H1 (cell line): ENCODE measurements at places on chromosomes 2 and 18. TPM values are rescaled to one million over a fixed set of nuclear protein-coding genes. Genes with fewer than 3 reads are reported as not detected.

Gene MRPL19
- 71.5 and 75.2 TPM in 2 replicates for total RNA-seq

DNA sequence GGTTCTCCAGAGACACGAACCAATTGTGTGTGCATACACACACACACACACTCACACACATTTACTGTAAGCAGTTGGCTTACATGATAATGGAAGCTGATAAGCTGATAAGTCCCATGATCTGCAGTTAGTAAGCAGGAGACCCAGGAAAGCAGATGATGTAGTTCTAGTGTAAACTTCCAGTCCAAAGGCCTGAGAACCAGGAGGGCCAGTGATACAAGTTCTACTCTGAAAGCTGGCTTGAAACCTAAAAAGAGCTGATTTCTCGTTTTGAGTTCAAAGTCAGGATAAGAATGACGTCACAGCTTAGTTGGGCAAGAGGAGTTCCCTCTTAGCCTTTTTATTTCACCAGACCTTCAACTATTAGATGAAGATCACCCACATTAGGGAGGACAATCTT, 558.8 kb upstream of the PIK3C3 start:
- H3K4me1 ChIP-seq: no peaks in the 10 kb centered on the region
- H3K36me3 ChIP-seq: no peaks in the 10 kb centered on the region
- peaks cover 1% of the 10 kb centered on the region for H3K27me3 ChIP-seq
- DNase-seq: no peak
- no peak overlapping the region for H3K27ac ChIP-seq

DNA sequence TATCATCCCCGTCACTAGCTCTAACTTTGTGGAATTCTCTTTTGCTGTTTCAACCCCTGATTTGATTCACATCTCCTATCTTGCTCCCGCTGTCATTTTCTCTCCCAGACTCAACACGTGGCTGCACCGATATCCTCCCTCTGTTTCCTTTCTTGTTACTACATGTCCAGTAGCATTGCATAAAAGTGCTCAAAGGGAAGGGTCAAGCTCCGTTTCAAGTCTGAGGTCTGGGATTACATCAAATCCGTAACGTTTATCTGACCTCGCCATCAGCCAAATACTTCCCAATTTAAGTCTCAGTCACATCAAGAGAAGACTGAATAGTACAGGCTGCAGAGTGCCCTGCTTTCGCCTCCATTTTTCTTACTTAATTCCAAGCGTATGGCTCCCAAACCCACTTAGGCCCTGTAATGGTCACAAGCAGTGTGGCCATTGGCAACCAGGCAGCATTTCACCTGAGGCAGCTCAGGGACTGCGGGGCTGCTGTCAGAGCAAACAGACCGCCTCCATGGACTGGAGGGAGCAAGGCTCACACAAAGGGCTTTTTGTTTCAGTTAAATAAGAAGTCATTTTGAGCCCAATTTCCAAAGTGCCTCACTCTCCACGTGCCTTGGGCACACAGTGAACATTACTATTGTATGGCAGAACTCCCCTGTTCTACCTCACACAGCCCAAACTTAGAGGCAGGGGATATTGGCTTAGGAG, 217.8 kb downstream of the BCL11A start:
- H3K4me1 ChIP-seq: no peaks in the 10 kb centered on the region
- H3K36me3 ChIP-seq: no peaks in the 10 kb centered on the region
- H3K4me3 ChIP-seq: no peak overlapping the region
- H3K27me3 ChIP-seq: no peaks in the 10 kb centered on the region
- DNase-seq: no peak

- no peak for DNase-seq
- no peaks in the 10 kb centered on the region; the same call in 1 of the 2 replicates for H3K4me1 ChIP-seq
- no peaks in the 10 kb centered on the region for H3K27me3 ChIP-seq
- H3K27ac ChIP-seq: no peak overlapping the region
Observed at GRCh38 chr2:232937278-232937906, 67.3 kb downstream of the SNORC start.

GRCh38 chr18:74921057-74921820, 287.7 kb downstream of the PTGR3 start:
- no peak for DNase-seq
- no peak overlapping the region for H3K4me3 ChIP-seq
- peak overlapping the region; percentile 51; the same call in 1 of the 2 replicates for H3K27ac ChIP-seq
- peaks cover 2% of the 10 kb centered on the region for H3K4me1 ChIP-seq

Gene SNORC
- total RNA-seq: 1.6 and 2.1 TPM in 2 replicates

DNA sequence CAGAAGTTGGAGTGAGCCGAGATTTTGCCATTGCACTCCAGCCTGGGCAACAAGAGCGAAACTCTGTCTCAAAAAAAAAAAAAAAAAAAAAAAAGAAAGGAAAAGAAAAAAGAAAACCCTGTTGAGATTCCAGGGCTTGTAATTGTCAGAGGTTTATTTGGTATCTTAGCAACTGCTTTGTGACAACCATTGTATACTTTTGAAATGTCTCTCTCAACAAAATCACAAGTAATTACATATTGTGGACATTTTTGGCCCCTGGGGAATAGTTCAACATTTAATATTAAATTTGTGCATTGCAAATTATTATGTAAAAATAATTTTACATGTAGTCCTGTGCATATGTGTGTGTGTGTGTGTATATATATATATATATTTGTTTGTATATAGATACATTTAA, 270.8 kb downstream of the GALNT13 start:
- no peak overlapping the region for H3K4me3 ChIP-seq
- H3K27me3 ChIP-seq: no peaks in the 10 kb centered on the region
- H3K36me3 ChIP-seq: no peaks in the 10 kb centered on the region
- peaks cover 5% of the 10 kb centered on the region; the same call in 1 of the 2 replicates for H3K4me1 ChIP-seq
- DNase-seq: no peak
- no peak overlapping the region for H3K27ac ChIP-seq

Gene SPATA3
- total RNA-seq: not detected in 2 replicates

Gene LYG1
- total RNA-seq: 0.86 TPM in 1 of 2 replicates, not detected in the other

DNA sequence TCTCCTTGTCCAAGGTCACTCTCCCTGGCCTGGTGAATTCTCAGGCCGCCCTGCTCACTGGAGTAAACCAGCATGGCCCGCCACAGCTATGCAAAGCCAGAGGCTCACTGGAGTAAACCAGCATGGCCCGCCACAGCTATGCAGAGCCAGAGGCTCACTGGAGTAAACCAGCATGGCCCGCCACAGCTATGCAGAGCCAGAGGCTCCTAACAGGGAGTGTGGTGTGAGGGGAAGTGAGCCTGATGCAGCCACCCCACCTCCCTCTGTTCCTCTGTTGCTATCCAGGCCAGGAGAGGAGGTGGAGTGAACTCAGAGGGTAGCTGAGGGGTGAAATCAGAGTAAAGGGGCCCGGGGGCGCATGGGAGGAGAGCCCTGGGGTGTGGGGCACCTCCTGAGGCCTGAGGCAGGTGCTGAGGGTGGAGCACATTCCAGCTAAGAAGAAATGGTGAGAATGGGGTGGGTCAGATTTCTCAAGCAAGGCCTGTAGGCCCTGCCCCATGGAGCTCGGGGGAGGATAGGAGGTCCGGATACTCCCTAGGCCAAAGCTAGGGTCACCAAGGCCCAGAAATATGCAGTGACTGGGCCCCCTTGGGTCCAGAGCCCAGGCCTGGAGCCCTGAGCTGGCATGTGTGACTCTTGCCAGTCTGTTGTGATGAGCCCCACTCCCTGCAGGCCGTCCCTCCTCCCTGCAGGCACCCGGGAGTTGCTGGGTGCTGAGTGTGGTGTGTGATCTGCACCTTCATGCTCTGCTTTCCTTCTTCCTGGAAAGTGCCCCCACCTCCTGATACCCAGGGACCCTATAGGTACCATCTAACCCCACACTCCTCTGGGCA, 1.5 kb downstream of the ATP6V1B1 start:
- peaks cover 38% of the 10 kb centered on the region for H3K27me3 ChIP-seq
- H3K27ac ChIP-seq: no peak overlapping the region
- peaks cover 36% of the 10 kb centered on the region for H3K4me1 ChIP-seq
- no peaks in the 10 kb centered on the region for H3K36me3 ChIP-seq

DNA sequence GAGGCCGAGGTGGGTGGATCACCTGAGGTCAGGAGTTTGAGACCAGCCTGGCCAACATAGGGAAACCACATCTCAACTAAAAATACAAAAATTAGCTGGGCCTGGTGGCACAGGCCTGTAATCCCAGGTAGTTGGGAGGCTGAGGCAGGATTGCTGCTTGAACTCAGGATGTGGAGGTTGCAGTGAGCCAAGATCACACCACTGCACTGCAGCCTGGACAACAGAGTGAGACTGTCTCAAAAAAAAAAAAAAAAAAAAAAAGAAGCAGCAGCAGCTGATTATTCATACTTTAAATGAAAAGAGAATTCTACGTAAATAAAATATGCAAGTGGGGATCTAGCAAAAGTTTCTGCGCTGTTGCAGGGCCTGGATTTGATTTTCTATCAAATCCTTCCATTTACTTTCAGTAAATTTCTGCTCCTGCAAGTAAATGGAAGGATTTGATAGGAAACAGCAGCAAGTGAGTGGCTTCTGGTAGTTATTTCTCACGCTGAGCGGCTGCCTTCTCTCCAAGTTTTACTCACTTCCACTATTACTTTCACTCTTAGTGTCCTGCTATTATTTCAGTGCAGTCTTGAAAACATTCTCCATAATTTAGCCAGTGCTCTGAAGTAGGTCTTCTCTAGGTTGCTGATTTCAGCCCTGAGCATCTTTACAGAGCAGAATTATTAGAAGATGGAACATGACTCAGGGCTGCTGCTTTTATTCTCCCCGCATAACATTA, 68.4 kb downstream of the SLC16A14 start:
- no peak overlapping the region for H3K4me3 ChIP-seq
- no peaks in the 10 kb centered on the region for H3K27me3 ChIP-seq
- H3K4me1 ChIP-seq: no peaks in the 10 kb centered on the region
- H3K27ac ChIP-seq: no peak overlapping the region
- H3K36me3 ChIP-seq: no peaks in the 10 kb centered on the region

DNA sequence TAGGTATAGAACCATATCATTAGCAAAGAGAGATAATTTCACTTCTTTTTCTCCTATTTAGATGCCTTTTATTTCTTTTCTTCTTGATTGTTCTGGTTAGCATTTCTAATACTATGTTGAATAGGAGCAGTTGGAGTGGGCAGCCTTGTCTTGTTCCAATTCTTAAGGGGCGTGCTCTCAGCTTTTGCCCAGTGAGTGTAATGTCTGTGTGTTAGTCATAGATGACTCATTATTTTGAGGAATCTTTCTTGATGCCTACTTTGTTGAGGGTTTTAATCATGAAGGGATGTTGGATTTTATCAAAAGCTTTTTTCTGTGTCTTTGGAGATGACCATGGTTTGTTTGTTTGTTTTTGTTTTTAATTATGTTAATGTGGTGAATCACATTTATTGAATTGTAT, 1453.1 kb upstream of the SLC39A10 start:
- no peaks in the 10 kb centered on the region for H3K4me1 ChIP-seq
- no peaks in the 10 kb centered on the region for H3K27me3 ChIP-seq
- no peak overlapping the region for H3K27ac ChIP-seq
- no peak for DNase-seq
- H3K36me3 ChIP-seq: no peaks in the 10 kb centered on the region
- H3K4me3 ChIP-seq: no peak overlapping the region

GRCh38 chr2:63051042-63051794, 588 bp downstream of the OTX1 start:
- no peaks in the 10 kb centered on the region for H3K36me3 ChIP-seq
- H3K4me1 ChIP-seq: peaks cover 41% of the 10 kb centered on the region

DNA sequence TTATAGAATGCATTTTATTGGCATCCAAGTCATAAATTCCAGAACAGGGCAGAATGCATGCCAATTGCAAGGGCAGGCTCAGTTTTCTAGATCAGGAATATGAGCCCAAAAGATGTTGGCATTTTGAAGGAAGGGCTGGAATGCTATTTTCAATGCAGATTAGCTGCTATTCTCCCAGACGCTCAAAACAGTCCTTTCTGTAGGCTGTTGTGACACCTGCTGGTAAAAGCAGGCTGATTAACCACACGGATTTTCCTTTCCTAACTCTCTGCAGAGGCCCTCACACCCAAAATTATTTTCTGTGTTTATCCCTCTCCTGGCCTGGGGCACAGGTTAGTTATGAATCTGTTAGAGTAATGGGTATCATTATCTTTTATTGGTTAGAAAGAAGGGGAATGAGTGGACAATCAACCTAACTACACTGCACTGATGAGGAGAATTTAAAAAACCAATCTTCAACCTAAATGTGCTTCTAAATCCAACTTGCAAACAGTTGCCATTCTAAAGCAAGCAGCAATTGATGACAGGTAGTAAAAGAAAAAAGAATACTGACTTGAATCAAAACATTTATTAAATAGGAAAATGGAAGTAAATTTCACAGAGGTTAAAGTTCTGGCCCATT, 94.0 kb downstream of the PLA2R1 start:
- H3K4me1 ChIP-seq: no peaks in the 10 kb centered on the region
- H3K27ac ChIP-seq: no peak overlapping the region
- no peaks in the 10 kb centered on the region for H3K36me3 ChIP-seq
- DNase-seq: no peak

DNA sequence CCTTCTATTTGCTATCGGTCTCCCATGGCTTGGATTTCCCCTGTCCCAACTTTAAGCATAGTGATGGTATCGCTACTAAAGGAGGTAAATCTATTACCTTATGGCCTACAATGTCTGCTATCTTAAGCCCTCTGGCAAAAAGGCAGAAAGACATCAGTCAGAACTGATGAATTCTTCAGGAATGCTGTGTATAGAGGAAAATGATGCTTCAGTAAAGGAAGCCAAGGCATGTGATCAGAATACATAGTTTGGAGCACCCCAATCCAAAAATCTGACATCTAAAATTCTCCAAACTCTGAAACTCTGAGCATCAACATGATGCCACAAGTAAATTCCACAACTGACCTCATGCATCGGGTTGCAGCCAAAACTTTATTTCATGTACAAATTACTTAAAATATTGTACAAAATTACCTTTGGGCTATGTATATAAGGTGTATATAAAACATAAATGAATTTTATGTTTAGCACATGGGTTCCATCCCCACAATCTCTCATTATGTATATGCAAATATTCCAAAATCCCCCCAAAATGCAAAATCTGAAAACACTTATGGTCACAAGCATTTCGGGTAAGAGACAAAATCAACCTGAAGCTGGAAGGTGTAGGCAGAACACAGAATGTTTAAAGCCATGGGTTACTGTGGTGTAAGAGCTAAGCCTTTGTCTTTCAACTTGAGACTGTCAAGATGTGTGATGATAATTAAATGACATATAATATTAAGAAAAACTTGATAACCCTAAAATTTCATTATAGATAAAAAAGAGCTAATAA, 66.2 kb downstream of the CUL3 start:
- no peaks in the 10 kb centered on the region for H3K36me3 ChIP-seq
- no peaks in the 10 kb centered on the region; the same call in 1 of the 2 replicates for H3K4me1 ChIP-seq
- H3K4me3 ChIP-seq: no peak overlapping the region
- H3K27me3 ChIP-seq: no peaks in the 10 kb centered on the region

DNA sequence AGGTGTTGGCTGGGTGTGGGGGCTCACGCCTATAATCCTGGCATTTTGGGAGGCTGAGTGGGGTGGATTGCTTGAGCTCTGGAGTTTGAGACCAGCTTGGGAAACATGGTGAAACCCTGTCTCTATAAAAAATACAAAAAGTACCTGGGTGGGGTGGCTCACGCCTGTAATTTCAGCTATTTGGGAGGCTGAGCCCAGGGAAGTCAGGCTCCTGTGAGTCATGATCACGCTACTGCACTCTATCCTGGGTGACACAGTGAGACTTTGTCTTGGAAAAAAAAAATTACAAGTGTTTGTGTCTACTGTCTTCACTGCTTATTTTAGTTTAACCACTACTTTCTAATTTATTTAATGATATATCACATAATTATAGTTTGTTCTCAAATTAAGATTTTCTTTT, 62.7 kb upstream of the DOCK10 start:
- H3K4me1 ChIP-seq: no peaks in the 10 kb centered on the region
- no peaks in the 10 kb centered on the region for H3K36me3 ChIP-seq
- no peak overlapping the region for H3K4me3 ChIP-seq
- H3K27ac ChIP-seq: no peak overlapping the region
